ENCODE measurements at places on chromosomes 2 and 18.

- no peak for DNase-seq
These were observed 106.9 kb upstream of the CD302 start for GRCh38 chr2:159904959-159905305.

- DNase-seq, result no peak
These were observed 284.1 kb downstream of the DSEL start for GRCh38 chr18:67232406-67232805.

- no peak for DNase-seq
These were observed 77.5 kb downstream of the TMEM200C start for GRCh38 chr18:5817816-5818215.

DNA sequence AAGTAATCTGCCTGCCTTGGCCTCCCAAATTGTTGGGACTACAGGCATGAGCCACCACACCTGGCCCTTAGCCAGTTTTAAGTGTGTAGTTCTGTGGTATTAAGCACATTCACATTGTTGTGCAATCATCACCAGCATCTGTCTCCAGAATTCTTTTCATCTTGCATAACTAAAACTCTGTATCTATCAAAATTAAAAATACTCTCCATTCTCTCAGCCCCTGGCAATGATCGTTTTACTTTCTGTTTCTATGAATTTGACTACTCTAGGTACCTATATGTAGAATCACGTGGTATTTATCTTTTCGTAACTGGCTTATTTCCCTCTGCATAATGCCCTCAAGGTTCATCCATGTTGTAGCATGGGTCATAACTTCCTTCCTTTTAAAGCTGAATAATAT is 45.5 kb upstream of the CAVIN2 start:
- DNase-seq, result peak; percentile 54

DNA sequence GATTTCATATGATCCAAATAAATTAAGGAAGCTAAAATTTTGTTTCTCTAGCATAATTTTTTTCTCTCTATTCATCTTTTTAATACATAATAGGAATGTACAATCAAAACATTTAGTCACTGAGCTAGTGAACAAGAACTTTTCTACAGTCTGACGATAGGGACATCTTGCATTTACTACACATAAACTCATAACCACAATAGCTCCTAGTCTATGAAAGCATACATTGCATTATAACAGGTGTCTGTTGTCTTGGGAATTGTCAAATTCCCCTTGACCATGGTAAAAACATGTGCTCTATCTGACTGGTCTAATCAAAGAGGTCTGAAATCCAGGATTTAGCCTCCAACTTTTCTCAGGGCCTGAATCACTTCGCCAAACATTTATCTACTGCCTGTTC is 144.8 kb downstream of the FAM124B start:
- DNase-seq, result no peak

DNA sequence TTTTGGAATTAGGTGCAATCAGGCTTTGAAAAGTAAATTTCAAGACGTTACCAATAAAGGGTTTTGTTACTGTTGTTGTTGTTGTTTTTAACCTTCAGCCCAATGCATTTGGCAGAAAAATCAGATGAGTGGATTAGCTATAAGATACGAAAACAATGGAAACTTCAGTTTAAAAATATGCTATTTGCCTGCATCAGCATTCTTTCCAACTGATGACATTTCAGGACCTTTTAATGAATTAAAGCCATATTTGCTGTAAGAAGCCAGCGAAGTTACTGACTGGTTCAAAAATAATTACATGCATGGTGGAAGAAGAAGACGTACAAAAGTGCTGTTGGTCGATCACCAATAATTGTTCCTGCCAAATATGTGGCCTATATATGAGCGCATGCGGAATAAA is 639.3 kb upstream of the SOX11 start:
- DNase-seq, result no peak

DNA sequence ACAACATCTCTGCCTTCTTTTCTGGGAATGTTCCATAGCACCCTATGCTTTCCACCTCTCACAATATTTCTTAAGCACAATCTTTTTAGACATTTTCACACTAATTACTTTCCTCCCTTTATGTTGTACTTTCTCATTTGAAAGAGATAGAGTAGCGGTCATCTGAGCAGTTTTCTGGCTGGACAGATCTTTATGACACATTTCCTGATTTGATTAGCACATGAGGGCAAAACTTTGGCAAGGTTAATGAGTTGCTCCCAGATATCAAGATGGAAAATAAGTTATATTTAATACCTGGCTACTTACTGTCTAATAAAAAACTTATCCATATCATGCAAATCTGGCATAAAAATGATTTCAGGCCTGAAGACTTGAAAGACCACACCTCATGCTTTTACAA is 723.9 kb downstream of the SOCS6 start:
- DNase-seq, result no peak

DNA sequence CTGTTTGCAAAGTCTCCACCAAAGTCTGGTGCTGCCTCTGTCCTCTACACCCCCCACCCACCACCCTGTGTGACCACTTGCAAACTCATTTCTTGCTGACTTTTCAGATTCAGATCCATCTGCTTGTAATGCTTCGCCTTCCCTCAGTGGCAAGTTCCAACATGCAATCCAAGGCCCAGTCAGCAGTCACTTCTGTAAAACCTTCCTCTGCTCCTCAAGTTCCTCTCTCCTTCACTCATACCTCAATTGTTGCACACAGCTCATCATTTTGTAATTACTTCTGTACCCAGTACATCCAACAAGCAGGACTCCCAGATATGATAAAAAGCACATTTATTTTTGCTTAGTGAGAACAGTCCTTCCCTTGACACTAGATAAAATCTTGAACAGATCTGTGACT is 6.5 kb upstream of the LOXHD1 start:
- DNase-seq, result no peak

DNA sequence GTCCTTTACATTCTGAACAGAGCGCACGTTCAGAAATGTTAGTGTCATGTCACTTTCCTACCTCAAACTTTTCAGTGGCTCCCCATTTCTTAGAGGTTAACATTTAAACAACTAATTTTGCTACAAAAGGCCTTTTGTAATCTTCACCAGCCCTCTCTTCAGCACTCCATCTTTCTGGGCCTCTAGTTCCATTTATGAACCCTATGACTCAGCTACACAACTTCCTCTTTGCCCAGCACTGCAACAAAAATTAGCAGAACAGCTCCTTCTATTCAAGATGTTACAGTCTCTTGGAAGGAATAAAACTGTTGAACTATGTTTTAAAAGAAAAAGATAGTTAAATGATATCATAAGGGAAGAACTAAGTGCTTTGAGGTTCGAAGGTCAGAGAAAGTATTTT is 139.9 kb downstream of the VWC2L start:
- DNase-seq, result no peak

- DNase-seq, result no peak
These were observed 26.2 kb downstream of the CREG2 start for GRCh38 chr2:101361121-101361520.

DNA sequence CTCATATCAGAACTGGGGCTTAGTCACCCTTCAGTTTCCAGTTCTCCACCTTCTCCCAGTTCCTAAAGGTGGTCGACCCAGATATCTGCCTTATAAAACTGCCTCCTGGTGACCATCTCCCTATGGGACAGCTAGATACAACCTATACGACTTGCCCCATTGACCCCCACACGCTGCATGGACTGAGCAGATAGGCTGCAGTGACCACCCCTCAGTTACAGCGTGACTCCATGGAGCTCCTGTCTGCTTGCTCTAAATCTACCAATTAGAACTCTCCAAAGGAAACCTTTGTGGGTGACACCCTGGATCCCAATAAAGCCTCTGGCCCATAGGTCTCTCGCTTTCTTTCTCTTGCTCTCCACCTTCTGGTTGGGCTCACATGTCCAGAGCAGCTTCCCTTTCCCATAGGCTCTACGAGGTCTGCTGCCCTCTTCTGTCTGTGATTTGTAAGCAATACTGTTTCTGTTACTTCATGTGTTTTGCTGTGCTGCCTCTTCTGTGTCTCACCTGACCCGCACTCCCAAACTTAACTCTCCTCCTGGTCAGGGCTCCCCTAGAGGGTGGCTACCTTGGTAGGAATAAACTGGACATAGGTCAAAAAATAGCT is 971.3 kb upstream of the FAM98A start:
- no peak for DNase-seq

GRCh38 chr18:79581406-79581805 is 98.2 kb upstream of the CTDP1 start:
- DNase-seq, result no peak

DNA sequence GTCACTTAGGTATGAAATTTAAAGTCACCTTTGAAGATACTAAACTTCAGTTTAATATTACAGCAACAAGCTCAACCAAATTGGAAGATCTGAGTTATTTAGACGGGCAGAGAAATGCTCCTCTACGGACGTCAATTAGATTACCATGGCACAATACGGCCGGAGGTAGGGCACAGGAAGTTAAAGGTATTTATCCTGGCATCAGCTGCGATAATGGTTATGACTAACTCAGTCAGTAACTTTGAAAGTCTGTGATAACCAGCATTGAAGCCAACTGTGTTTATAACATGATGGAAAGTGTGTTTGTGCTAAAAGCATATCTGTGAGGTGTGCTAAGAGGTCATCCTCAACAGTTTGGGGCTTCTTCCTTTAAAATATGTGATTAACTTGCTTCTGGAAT is 117.3 kb downstream of the WDSUB1 start:
- no peak for DNase-seq

- DNase-seq, result peak; percentile 76
These were observed 166.6 kb downstream of the TNS1 start for GRCh38 chr2:217835931-217836891.

DNA sequence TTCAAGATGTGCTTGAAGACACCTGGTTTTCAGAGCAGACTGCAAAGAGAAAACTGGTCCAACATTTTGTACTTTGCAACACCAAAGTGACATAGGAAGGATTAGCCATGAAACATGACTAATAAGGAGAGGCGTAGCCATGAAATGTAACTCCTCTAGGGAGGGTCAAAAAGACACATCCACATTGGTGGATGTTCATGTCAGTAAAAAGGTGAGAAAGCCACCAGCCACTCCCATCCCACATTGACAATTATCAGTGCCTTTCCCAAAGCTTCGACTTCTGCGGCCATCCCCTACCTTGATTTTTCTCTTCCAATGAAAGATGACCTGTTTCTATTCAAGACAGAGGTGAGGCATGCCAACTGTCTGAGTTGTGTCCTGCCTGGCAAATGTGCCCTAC is 223.2 kb downstream of the ALK start:
- DNase-seq, result no peak

DNA sequence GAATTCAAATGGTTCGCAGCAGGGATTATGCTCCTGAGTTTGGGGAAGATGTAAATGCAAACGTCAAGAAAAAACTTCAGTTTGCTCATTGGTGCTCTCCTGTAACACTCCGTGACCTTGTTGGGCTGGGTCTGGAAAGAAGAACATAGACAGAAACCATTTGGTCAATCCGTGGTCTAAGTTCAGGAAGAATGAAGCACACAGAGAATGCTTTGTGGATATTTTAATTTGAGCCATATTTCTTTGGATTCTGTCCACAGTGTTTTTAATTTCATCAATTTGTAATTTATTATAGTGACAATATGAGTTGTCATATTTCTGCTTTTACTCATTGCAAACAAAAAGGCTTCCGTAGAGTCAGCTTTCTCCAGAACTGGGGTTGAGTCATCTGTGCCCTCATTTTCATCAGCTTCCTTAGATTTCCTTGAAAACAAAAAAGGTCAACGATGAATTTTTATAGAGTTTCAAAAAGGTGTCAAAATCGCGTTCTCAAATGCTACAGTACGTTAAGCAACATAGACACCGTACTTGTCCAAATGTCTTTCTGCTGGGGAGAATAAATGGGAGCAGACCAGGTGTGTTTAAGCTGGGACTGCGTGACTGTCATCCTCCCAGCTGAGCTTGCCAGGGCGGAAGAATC is 606.4 kb downstream of the RNF144A start:
- no peak for DNase-seq

GRCh38 chr2:122062506-122062905 is 307.1 kb downstream of the TSN start:
- DNase-seq, result no peak

DNA sequence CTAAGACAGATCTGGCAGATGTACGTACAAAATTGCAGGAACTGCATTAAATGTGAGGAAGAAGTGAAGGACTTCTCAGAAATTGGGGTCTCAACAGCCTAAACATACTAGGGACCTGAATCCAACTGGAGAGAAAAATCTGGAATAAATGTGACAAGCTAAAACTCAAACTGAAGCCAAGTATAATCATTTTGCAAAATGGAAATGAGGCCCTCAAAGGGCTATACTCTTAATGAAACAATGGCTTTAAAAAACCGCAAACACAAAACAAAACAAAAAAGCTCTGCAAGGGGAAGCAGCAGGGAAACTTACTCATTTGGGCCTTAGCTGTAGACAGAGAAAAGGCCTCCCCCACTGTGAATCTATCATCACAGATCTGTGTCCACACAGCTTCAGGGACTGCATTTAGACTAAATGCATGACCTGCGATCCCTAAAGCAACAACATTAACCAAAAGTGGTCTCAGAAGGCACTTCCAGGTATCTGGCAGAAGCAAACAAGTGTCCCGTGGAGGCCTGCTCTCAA is 63.2 kb downstream of the CCBE1 start:
- no peak for DNase-seq

GRCh38 chr18:25237571-25238267 is 114.2 kb downstream of the ZNF521 start:
- DNase-seq, result no peak

- DNase-seq, result no peak
These were observed 21.4 kb upstream of the BARD1 start for GRCh38 chr2:214830794-214831346.

- no peak for DNase-seq
These were observed 27.8 kb upstream of the KCNG2 start for GRCh38 chr18:79769698-79770500.

DNA sequence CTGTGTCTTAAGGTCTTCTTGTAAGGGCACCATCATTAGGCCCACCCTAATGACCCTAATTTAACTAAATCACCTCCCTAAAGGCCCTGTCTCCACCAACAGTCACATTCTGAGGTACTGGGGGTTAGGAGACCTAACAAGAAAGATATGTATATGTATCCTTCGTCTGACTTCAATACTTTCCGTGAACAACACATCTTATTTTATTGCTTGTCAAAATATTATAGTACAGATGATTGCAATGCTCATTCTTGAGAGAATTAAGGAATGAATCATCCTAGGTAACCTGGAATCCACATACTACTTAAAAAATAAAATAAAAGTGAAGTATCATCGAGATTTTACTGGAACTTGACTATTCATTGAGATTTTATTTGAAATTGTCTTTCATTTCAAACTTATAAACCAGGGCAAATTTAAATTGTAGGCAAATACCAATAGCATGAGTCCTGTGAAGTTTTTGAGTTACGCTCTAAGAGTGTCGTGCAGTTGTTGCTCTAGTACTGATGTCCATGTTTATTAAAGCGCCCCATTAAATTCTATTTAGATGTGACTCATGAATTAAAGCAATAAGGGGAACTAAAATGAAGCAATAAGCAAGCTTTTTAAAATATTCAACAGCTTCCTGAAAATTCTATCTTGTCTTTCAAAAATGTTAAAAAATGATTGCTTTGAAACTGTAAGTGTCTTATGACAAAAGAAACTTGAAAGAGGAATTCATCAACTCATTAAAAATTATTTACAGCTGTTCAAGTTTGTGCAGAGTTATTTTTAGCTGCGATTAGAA is 40.0 kb downstream of the CCDC102B start:
- DNase-seq, result peak; percentile 1

Data from AG04450 (cell line).